ENCODE measurements at places on chromosomes 11 and 22.

GRCh38 chr11:111582163-111582562, 20.1 kb upstream of the SIK2 start:
- DNase-seq = no peak

GRCh38 chr11:42271306-42271705, 811.9 kb upstream of the LRRC4C start:
- DNase-seq = no peak

DNA sequence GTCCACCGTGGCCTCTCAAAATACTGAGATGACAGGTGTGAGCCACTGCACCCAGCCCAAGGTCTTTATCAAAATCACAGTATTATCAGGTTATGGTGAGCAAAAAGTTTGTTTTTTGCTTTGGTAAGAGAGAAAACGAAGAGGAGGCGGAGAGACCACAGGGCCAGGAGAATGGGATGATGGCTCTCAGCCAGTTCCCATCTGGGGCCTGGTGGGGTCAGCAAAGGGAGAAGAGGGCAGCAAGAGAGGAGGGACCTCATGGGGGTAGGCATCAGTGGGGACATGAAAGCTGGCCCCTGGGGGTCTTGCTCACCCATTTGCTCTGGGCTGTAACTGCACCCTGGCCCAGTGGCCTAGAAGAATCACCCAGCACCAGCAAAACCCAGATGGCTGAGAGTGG, 190.2 kb downstream of the SHANK2 start:
- DNase-seq = no peak

- DNase-seq = no peak
Observed at GRCh38 chr11:115941481-115941993, 437.3 kb upstream of the CADM1 start.

DNA sequence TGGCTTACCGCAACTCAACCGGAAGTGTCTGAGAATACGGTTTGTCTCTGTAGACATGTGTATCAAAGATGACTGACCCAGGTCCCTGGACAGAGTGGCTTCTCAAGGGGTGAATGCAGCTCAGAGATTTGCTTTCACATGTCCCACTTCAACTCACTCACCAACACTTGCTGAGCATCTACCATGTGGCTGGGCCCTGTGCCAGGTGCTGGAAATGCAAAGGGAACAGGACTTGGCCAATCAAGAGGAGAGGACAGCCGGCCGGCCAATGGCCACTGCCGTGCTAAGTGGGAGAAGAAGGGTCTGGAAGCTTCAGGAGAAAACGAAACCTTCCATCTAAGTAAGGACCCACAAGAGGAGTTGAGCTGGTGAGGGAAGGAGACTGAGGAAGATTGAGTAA, 151.3 kb downstream of the CEP164 start:
- no peak for DNase-seq

DNA sequence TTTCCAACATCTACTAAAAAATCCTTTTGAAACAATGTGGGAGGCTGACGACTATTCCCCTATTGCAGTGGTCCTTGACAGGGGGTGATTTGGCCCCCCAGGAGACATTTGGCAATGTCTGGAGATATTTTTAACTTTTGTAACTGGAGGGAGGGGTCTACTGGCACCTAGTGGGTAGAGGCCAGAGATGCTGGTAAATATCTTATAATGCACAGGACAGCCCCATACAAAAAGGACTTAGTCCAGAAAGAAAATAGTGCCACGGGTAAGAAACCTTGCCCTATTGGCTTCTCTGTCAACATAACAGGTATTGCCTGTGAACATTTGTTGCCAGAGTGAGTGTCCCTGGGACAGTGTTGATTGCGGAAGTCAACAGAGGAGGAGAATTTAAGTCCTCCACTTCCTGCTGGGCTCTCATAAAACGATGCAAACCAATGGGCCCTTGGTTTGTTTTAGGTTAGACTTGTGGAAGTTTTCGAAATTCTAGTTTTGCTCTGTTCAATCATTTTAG, 101.6 kb downstream of the MAML2 start:
- DNase-seq = no peak

DNA sequence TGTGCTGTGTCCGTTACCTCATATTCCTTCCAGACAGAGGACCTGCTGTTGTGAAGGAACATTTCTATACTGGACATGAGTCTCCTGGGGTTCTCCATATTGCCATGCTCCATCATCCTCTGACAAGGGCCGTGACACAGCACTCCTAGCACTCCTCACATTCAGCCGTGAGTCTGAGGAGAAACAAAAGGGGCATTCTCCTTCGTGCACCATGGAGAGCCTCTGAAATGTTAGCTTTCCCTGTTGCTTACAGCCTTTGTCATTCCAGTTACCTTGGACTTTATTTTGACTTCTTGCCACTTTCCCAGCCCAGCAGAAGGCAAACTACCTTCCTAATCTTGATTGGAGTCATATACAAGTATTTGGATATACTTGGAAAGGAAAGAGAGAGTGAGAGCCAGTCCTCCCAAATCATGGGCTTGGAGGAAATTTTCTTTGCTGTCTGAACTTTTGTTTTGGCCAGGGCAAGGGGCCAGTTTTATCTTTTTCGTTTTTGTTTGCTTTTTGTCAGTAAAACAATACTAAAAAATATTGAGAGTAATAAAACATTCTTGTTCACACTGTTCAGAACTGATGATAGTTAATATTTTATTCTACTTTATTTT, 29.1 kb upstream of the TECTA start:
- DNase-seq = no peak

DNA sequence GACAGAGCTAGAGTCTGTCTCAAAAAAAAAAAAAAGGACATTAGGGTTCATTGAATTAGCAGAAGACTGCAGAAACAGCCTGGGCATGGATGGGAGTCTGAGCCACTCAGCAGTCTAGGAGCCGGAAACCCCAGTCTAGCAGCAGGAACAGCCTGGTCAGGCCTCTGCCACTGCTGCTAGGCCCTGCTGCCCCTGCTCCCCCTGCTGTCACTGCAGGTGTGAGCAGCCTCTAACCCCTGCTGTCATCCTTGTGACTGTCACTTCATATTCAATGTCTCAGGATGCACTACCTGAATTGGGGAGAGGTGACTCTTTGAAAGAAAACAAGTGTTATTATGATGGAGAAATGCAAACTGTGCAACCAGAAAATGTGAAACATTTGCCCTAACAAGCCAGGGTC, 7.0 kb upstream of the DDX17 start:
- DNase-seq = no peak

DNA sequence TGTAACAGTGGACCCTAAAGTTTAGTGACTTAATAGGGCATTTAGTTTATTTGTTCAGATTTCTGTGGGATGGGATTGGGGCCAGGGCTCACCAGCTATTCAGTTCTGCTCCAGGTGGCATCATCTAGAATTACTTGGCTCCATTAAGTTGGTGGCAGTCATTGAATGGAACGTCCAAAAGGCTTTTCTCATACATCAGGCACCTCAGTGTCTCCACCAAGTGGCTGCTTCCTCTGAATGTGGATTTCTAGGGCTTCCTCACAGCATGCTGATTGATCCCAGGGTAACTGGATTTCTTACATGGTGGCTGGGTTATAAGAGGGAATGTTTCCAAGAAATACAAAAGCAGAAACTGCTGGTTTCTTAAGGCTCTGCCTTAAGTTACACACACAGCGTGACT, 34.7 kb downstream of the USP47 start:
- DNase-seq = no peak

DNA sequence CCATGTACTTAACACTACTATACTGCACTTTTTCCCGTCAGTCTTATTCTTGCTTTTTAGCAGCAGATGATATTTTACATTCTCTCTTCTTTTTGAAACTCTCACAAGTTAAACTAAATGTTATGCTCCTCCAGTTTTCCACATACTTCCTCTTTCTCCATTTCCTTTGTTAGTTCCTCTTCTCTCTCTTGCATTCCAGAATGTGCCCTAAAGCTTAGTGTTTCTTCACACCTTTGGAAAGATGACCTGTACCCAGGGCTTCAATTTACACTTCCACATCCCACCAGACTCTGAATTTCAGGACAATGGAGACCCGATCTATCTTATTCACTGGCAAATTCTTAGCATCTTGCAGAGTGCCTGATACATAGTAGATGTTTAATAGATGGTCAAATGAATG, 51.8 kb downstream of the APIP start:
- DNase-seq = no peak

GRCh38 chr11:129937592-129938238, 42.3 kb upstream of the NFRKB start:
- no peak for DNase-seq

DNA sequence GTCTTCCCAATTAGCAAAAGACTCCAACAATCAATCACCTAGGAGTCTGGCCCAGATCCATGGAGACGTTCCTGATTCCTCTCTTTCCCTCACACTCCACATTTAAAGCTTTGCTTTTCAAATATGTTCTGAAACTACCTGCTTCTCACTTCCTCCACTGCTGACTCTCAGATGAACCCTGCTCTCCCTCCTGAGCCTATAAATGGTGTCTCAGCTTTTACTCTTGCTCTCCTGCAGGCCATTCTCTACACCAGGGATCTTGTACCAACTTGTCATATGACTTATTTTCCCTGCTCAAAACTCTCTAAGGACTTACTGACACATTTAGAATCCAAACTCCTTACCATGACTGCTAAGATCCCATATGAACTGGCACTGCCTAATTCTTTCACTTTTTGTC, 138.4 kb upstream of the DDI1 start:
- DNase-seq = no peak

GRCh38 chr11:78876676-78877075, 302.0 kb upstream of the NARS2 start:
- DNase-seq = no peak

GRCh38 chr11:47021965-47022364, 85.4 kb downstream of the CSTPP1 start:
- DNase-seq = no peak

DNA sequence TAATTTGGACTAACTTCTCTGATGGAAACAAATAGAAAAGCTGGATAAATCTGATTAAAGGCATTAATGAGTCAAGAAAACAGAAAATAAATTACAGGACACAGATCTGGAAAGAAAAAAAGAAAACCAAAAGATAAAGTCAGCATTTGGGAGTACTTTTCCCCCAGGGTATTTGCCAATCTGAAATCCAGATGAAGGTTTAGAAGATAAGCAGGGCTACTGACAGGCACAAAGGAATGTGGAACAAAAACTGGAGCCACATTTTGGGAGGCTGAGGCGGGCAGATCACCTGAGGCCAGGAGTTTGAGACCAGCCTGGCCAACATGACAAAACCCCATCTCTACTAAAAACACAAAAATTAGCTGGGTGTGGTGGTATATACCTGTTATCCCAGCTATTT, 57.2 kb downstream of the SBF2 start:
- no peak for DNase-seq

GRCh38 chr22:27213294-27213693, 555.9 kb downstream of the MIAT start:
- no peak for DNase-seq
